ENCODE measurements at places on chromosomes 16 and 17.

DNA sequence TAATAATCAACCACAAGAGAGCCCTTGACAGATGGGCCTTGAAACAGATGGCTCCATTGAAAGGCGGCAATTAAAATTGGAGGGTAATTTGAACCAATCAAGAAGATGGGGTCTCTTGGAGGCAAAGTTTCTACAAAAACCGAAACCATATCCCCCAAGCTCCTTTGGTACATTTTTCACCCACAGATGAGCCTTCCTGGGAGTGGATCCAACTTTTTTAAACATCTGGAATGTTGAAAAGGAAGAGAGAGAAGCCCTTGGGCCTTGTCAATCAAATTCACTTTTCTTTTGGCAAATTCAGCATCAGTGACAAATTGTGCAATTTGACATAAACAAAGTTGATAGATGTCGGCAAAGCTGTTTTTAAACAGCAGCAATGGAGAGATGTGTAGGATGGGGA is 13.2 kb upstream of the NUP93 start:
- no peak for DNase-seq

- DNase-seq: no peak
Observed at GRCh38 chr17:72363089-72363610, 242.3 kb downstream of the SOX9 start.

GRCh38 chr17:44266402-44267164 is 1.4 kb downstream of the SLC4A1 start:
- no peak for DNase-seq

- DNase-seq: no peak
Observed at GRCh38 chr16:87661561-87661960, 59.3 kb downstream of the JPH3 start.

GRCh38 chr16:79562166-79562823 is 38.2 kb downstream of the MAF start:
- no peak for DNase-seq

DNA sequence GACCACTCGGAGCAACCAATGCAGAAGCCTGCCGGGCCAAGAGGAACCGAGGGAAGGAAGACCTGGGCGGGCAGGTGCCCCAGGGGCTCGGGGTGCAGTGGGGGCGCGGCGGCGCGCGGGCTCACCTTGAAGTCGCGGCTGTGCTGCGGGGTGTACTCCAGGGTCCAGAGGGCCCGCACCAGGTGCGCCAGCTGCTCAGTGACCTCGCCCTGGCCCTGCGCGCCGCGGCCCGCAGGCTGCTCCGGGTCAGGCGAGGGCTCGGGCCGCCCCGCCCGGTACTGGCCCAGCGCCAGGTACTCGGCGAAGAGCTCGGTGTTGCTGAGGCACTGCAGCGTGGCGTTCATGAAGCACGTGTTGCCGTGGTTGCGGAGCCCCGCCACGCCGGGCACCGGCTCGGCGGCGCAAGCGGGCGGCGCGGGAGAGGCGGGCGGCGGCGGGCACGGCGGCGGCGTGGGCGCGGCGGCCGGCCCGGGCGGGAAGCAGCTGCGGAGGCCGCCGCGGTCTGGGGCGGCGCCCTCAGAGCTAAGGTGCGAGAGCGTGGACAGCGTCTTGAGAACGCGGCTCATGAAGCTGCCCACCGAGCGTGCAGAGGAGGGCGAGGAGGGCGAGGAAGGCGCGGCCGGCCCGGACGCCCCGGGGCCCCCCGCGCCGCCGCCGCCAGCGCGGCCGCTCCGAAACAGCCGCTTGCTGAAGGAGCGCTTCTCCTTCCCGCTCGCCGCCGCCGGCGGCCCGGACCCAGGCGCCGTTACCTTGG is 562 bp downstream of the USP31 start:
- DNase-seq: peak; percentile 41

GRCh38 chr17:7982666-7983065 is 19.7 kb upstream of the GUCY2D start:
- no peak for DNase-seq

GRCh38 chr17:58336456-58337209 is 8.0 kb upstream of the TSPOAP1 start:
- no peak for DNase-seq

DNA sequence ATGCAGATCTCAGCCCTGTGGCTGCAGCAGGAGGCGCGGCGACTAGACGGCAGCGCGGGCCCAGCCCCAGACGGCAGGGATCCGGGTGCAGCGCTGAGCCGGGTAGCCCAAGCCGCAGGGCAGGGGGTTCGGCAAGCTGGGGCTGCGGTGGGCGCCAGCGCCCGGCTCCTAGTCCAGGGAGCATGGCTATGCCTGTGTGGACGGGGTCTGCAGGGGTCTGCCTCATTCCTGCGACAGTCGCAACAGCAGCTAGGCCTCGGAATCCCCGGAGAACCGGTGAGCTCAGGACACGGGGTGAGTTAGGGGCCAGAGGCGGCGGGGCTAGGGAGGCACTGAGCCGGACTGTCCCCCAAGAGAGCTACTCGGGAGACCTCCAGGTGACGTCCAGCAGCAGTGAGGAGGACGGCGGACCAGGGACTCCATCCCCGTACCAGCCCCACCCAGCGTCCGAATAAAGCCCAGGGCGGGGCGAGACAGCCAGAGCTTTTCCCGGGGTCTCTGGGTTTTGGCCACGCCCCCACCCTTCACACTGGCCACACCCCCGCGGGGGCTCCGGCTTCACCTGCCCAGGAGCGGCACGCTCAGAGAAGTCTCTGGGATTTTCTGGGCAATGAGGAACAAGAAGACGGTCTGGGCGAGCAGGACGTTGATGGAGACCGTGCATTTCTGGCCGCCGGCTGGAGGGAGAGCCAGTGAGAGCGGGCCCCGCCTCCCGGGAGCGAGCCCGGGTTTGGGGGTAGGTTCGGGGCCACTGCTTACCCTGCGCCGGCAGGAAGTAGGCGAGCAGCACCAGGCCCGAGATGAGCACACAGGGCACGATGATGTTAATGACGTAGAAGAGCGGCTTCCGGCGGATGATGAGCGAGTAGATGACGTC is 1.1 kb downstream of the C17orf107 start:
- no peak for DNase-seq

- DNase-seq: no peak
Observed at GRCh38 chr17:34665150-34665806, 85.9 kb downstream of the TMEM132E start.

GRCh38 chr17:80414508-80414802 is 512 bp upstream of the ENDOV start:
- no peak for DNase-seq

Data from NCI-H1092 treated with DMSO at 0.1 percent for 48 hours (cell line).